ENCODE measurements at places on chromosomes 16 and 17.

- DNase-seq: no peak
These were observed 35.2 kb downstream of the SDK2 start for GRCh38 chr17:73609060-73609459.

DNA sequence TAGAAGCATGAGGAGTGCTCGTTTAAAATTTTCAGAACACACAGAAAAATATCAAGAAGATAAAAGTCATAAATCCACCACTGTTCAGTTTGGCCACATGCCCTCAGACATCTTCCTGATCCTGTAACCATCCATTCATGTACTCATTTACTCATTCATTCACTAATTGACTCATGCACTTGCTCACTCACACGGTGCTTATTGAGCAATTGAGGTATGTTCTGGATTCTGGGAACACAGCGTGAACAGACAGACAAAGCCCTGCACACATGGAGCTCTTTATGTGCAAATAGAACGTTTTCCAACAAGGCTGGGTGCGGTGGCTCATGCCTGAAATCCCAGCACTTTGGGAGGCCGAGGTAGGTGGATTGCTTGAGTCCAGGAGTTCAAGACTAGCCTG is 10.2 kb upstream of the NATD1 start:
- peak; percentile 52 for DNase-seq

- peak; percentile 52 for DNase-seq
These were observed 6.5 kb downstream of the NXN start for GRCh38 chr17:973053-973452.

GRCh38 chr17:16466407-16466806 is 25.6 kb downstream of the LRRC75A start:
- no peak for DNase-seq

GRCh38 chr16:86680162-86680561 is 101.8 kb downstream of the FOXL1 start:
- DNase-seq: peak; percentile 87

GRCh38 chr17:78204387-78205123 is 9.5 kb upstream of the BIRC5 start:
- DNase-seq: no peak

GRCh38 chr17:44687756-44688155 is 1.8 kb downstream of the CCDC43 start:
- DNase-seq: no peak

- DNase-seq: peak; percentile 69
These were observed 194.6 kb upstream of the DYNLRB2 start for GRCh38 chr16:80346111-80346632.

GRCh38 chr16:81796035-81796434 is 16.9 kb downstream of the PLCG2 start:
- no peak for DNase-seq

DNA sequence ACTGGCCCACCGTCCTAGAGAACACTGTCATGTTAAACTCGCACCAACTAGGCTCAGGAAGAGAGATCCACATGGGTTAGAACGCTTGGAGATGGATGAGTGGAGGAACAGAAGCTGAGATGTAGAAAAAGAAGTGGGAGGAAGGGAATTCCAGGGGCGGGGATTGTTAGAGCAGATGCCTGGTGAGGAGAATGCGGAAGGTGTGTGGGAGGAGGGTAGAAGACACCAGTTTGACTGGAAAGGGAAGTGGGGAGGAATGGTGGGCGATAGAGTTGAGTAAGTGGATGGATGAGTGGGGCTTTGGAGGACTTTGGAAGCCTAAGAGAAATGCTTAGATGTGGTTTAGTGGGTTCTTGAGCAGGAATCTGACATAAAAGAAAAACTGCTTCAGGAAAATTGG is 37.4 kb downstream of the DHX38 start:
- DNase-seq: peak; percentile 4

- peak; percentile 63 for DNase-seq
These were observed 15.1 kb downstream of the GSDMB start for GRCh38 chr17:39903158-39903884.

DNA sequence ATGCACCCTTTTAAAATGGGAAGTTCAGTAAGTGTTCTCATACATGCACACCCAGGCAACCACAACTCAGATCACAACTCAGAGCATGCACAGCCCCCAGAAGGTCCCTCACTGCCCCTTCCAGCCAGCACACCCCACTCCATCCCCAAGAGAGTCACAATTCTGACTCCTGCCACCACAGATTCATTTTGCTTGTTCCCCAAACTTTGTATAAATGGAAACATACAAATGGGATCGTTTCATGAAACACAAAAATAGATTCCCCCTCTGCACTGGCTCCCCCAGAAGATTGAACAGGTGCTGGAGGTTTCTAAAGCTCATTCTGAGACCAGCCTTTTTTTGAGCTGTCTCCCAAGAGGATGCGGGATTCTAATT is 3.3 kb upstream of the TNFRSF13B start:
- no peak for DNase-seq

DNA sequence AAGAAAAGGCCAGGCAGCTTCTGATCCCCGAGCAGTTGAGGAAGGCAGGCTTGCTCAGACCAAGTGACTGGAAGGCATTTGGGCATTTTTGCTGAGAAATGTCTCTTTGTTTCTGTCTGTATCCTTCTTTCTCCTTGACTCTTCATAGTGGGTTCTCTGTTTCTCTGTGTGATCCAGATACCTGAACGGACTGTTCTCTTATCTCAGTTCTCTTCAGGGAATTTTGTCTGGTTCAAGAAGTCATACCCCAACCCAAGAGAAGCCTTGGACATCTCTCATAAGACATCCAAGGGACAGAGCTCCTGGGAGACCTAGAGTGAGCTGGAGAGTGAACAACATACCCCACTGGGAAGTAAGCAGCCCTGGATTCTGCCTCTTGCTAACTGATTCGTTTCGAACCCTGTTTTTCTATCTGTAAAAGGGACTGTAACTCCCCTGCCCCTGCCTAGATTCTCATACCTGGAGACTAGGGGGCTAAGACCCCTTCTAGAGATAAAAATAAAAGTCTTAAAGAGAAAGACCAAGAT is 541 bp downstream of the CCL3 start:
- DNase-seq: no peak

DNA sequence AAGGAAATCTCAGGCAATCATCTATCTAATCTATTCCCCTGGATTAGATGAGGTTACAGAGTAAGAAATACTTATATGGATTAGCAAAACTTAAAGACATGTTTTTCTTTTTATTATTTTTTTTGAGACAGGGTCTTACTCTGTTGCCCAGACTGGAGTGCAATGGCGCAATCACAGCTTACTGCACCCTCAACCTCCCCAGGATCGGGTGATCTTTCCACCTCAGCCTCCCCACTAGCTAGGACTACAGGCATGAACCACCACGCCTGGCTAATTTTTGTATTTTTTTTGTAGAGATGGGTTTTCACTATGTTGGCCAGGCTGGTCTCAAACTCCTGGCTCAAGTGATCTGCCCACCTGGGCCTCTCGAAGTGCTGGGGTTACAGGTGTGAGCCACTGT is 3.3 kb upstream of the NFE2L1 start:
- DNase-seq: no peak

DNA sequence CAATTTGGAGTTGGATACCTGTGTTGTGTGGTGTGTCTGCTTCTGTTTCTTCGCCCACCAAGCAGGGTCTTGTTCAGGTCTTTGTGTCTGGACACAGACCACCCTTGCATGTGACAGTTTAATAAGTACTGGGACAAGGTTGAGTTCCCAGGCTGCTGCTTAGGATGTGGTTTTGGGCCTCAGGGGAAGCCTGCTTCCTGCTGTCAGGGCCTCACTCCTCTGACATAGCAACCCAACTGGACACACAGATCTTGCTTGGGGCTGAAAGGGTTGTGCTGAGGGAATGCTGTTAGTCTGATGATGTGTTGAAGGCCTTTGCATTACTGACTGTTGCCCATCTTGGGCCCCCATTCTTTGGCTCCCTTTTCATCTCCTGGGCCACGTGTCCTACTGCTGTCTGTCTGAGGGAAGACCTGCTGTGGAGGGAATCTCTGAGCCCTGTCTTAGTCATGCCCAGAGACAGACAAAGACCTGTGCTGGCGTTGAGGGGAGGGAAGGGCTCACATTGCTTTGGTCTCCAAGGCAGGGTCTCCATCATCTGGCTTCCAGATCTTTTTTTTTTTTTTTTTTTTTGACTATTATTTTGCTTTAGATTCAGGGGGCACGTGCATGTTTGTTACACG is 4.7 kb upstream of the TGFB1I1 start:
- DNase-seq: no peak

DNA sequence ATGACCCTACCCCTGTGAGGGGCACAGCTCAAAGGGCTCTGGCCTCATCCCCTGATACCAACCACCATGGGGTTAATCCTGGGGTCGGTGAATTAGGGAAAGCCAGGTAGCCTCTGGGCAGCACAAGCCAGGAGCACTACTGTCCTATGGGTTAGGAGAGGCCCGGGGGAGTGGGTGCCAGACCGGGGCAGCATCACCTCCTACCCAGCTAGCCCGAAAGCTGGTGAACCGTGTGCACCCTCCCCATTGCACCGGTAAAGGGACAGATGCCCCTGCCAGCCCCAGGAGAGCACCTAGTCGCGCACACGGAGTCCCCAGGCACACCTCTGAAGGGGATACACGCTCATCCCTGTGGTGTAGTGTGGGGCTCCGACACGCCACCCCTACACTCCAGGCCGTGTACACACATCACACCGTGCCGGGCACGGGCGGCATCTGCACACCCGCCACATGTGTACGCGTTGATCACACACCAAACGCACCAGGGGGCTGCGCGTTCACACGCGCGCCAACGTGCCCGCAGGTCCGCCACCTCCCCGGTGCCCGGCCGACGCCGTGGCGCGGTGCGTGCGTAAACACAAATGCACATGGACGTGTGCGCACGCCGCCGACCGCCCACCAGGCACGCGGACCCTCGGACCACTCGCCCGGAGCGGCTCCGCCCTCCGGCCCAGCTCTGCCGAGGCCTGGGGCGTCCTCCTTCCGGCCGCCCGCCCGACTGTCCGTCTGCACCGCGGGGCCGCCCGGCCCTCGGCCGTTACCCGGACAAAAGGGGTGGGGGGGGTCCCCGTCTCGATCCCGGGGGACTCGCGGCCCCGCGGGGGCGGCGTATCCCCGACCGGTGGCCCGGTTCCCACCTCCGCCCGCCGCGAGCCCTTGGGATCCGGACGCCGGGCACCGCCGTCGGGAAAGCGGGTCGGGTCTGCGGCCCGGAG is 785 bp downstream of the UBALD1 start:
- peak; percentile 35 for DNase-seq

- DNase-seq: peak; percentile 69
These were observed 59.8 kb upstream of the RPH3AL start for GRCh38 chr17:412211-413015.

- DNase-seq: no peak
These were observed 10.1 kb downstream of the GJD3 start for GRCh38 chr17:40354221-40355122.

GRCh38 chr16:77822661-77823060 is 34.3 kb downstream of the VAT1L start:
- DNase-seq: no peak

GRCh38 chr17:64441772-64442540 is 7.0 kb upstream of the MILR1 start:
- DNase-seq: peak; percentile 63

GRCh38 chr16:11015607-11016006 is 71.2 kb downstream of the CLEC16A start:
- DNase-seq: no peak

- no peak for DNase-seq
These were observed 35.2 kb upstream of the GOSR2 start for GRCh38 chr17:46887717-46888116.

- no peak for DNase-seq
These were observed 19.4 kb downstream of the ERN1 start for GRCh38 chr17:64110379-64111152.

- no peak for DNase-seq
These were observed 177.7 kb downstream of the TMEM132E start for GRCh38 chr17:34757106-34757505.

DNA sequence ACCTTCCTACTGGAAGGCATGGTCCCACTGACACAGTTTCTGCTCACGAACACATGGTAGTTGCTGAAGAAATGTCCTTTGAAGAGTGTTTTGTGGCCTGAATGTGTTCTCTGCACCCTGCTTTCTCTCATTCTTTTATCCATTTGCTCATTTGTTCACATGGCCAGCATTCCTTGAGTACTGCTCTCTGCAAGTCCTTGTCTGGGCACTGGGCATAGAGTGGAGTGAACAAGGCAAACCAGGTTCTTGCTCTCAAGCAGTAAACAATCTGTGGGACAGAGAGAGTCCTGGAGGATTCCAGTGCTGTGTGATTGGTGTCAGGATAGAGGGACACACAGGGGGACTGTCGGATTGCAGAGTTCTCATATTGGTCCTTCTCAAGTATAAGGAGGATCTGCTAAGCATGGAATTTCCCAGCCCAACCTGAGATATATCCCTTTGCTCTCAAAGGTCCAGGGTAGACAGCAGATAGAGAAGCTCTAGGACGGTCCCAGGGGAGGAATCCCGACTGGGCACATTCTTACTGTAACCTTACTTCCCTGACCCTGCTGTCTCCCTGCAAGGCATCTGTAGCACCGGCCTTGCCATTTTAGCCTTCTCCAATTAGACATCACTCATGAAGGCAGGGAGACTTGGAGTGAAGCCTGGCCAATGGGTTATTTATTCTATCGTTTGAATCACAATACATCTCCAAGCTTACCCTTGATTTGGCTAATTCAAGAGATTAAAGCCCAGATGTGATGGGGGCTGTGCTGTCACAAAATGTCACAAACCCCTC is 32.3 kb downstream of the ARL4D start:
- DNase-seq: no peak

GRCh38 chr16:79598348-79599181 is 2.0 kb downstream of the MAF start:
- peak; percentile 43 for DNase-seq
